ENCODE measurements at places on chromosomes 2 and 18. TPM values are rescaled to one million over a fixed set of nuclear protein-coding genes. Genes with fewer than 3 reads are reported as not detected.

- H3K27me3 ChIP-seq: no peaks in the 10 kb centered on the region
- DNase-seq: peak; percentile 2
- peaks cover 41% of the 10 kb centered on the region for H3K4me1 ChIP-seq
- H3K4me3 ChIP-seq: peak overlapping the region; percentile 99
- peak overlapping the region; percentile 95 for H3K27ac ChIP-seq
Measured at GRCh38 chr2:182716650-182716979, 558 bp downstream of the DNAJC10 start.

Gene SAG
- not detected for total RNA-seq

Gene KLHL14
- 0.20 TPM for total RNA-seq

DNA sequence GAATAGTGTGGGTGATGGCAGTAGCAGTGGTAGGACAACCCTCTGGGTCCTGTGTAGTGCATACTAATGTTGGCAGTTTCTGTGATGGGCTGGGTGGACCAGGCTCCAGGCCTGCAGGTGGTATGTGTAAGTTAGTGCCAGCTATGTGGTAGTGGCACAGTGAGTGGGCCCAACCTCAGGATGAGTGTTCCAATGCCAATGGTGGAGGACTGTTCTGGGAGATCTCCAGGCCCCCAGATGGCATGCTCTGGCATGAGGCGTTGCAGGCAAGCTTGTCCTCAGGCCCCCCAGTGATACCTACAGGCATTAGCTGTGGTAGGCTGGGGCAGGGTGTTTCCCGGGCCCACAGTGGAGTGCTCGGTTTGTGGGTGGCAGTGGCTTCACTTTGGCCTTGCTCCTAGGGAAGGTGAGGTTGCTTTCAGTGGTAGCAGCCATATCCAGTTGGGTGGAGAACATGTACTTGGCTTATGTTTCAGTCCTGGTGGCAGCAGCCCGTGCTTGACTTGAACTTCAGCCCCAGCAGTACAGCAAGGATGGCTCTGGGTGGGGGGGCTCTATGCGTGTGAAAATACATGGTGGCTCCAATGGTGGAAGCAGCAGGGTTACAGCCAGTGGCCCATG is 32.4 kb downstream of the TEX51 start:
- H3K36me3 ChIP-seq: no peaks in the 10 kb centered on the region
- H3K4me1 ChIP-seq: no peaks in the 10 kb centered on the region
- no peak for DNase-seq
- no peak overlapping the region for H3K27ac ChIP-seq

GRCh38 chr2:36393738-36394256 is 38.2 kb downstream of the CRIM1 start:
- no peak overlapping the region for H3K4me3 ChIP-seq
- H3K4me1 ChIP-seq: peaks cover 3% of the 10 kb centered on the region
- no peaks in the 10 kb centered on the region for H3K27me3 ChIP-seq

DNA sequence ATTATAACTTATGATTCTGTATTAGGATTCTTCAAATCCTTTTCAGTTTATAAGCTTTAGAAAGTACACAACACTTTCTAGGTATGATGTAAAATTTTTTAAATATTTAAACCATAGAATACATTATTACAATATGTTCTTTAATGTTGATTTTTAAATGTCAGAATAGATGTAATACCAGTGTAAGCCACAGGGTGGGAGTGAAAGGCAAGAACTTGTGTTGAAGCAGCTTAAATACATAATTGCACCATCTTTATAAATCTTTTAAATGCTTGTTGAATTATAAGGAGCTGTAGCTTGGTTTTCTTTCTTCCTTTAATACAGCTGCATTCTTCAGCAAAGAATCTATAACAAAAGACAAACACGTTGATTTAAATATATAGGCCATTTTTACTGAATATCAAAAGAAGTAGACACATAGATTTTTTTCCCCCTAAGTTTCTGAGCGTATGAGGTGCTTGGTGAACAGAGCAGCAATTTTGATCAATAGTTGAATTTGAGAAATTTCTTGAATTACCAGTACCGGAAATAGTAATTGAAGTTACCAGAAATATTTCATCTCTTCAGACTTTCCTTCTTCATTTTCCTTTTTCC is 63.0 kb downstream of the TANK start:
- no peaks in the 10 kb centered on the region for H3K4me1 ChIP-seq
- H3K27ac ChIP-seq: no peak overlapping the region
- DNase-seq: peak; percentile 45
- no peaks in the 10 kb centered on the region for H3K36me3 ChIP-seq
- no peaks in the 10 kb centered on the region for H3K27me3 ChIP-seq

Gene DOK6
- total RNA-seq: 2.9 TPM

Gene PJVK
- total RNA-seq: 2.0 TPM

DNA sequence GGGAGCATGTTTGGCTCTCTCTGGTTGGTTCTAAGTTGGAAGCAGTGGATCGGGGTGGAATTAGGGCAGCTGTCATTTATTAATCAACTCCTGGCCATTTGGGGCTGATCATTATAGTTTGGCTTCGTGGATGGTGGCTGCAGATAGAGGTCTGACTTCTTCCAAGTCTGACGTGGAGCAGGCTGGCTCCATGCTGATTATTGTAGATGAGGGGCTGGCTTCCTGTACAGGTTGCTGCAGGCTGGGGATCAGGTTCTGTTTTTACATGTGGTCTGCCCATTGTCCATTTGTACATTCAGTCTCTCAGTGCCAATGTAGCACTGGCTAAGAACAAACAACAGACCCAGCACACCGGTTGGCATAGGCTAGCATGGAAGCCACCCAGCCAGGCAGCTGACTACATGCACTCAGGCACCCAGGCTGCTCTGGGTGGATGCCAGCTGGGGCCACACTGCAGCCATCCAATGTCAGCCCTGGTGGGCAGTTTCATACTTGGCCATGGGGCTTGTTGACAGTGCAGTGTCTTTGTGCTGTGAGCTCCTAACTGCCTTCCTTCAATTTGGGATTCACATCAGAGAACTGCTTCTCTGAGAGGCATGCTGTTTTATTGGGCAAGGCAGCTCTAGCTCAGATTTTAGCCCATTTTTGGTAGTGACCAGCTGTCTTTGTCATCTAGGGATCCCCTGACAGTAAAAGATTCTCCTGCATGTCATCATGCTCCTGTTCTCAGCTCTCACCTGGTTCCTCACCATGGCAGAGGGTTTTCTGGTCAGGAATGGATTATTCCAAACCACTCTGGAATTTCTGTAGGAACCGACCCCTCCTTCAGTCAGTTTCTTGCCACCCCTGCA is 25.4 kb downstream of the NPAS2 start:
- no peaks in the 10 kb centered on the region for H3K27me3 ChIP-seq
- no peak overlapping the region for H3K4me3 ChIP-seq
- H3K36me3 ChIP-seq: no peaks in the 10 kb centered on the region
- DNase-seq: no peak

DNA sequence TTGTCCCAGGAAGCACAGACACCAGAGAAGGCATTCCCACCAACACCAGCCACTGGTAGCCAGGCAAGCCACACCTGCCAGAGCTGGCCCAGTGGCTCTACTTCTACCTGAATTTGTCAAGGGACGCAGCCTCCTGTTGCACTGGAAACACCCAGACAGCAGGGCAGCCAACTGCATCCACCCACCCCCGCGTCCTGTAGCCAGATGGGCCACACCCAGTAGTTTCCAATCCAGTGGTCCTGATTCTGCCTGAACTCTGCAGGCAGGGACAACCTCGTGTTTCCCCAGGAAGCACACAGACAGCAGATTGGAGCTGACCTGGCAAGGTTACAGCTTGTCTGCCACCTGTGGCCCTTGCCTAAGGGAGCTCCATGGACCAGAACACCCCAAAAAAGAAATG is 18.2 kb downstream of the PFN4 start:
- no peaks in the 10 kb centered on the region for H3K4me1 ChIP-seq
- no peak for DNase-seq
- no peak overlapping the region for H3K4me3 ChIP-seq
- H3K27ac ChIP-seq: no peak overlapping the region

Data from left lung (tissue), 14 donors.